Activated CD8-positive, alpha-beta memory T cell treated with anti-CD3 and anti-CD28 coated beads, Interleukin-2, amount 10 ng/mL, durations not matched to agents 7 days and 5 days (primary cell): ENCODE measurements at places on chromosomes 2 and 18. TPM values are rescaled to one million over a fixed set of nuclear protein-coding genes. Genes with fewer than 3 reads are reported as not detected.

- DNase-seq: no peak
These were observed at the start of gene UPP2 for GRCh38 chr2:158101384-158101926. Gene UPP2 (plus strand): TSS chr2:158101876. CDS start chr2:158102064, 188 bp downstream.

DNA sequence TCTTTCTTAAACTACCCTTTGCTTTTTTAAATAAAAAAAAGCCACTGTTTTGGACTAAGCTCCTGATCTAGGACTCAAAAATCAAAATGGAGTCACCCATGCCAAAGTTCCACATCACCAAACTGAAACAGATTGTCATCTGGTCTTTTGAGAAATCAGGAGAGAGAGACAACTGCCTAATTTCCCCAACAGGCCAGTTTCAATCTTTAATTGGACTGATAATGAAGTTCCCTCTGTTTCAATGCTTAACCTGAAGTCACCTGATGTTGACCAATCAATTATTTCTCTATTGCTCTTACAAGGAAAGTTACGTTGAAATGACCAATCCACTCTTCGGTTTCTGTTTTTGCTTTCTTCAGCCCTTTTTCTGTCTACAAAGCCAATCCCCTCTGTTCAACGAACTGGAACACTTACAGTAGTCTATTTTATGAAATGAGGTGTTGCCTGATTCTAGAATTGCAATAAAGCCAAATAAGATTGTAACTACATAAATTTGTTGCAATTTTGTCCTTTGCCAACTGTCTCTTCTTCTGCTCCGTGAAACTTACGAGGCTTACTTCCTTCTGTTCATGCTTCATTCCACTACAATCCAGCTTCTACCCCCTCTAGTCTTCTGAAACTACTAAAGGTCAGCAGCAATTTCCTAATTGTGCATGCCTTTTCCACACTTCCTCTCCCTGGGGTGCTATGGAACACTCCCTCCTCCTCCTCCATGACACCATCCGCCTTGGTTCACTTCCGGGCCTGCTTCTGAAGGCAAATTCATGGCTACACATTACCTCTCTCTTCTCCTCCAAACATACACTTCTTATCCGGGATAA is 95.2 kb upstream of the CD302 start:
- DNase-seq: no peak

DNA sequence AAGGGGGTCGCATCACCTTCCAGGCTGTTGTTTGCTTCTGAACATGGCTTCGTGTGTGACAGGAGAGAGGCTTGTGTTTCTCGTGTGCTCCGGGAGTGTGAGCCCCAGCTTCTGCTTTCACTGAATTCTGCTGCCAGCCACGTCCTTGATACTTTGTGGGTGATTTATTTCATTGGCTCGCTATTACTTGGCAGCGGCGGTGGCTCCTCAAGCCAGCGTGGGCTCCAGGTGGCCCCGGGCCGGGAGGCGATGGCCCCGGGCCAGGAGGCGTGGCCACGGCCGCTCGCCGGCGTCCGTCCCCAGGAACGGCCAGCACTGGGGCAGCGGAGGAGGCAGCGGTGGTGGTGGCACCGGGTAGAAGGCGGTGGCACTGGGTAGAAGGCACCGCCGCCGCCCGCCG is 63.1 kb downstream of the NAPG start:
- DNase-seq: no peak

GRCh38 chr18:53629337-53629736 is 595.1 kb downstream of the MBD2 start:
- no peak for DNase-seq

The ASTL gene
- total RNA-seq: 1.9 TPM
